ENCODE measurements at places on chromosomes 7 and 10.
A peak's percentile ranks its signal among the peaks of the same experiment; 100 is the strongest.

- DNase-seq = no peak
Measured at GRCh38 chr7:122300211-122300932, 4.2 kb downstream of the FEZF1 start.

GRCh38 chr7:130369110-130369711 is 11.1 kb upstream of the CPA1 start:
- DNase-seq = peak; percentile 96

GRCh38 chr10:60101821-60102220 is 195.5 kb upstream of the CCDC6 start:
- DNase-seq = no peak

- DNase-seq = no peak
Measured at GRCh38 chr10:52617346-52617745, 155.2 kb downstream of the MBL2 start.

- no peak for DNase-seq
Measured at GRCh38 chr7:157751951-157752673, 415.3 kb downstream of the DNAJB6 start.

DNA sequence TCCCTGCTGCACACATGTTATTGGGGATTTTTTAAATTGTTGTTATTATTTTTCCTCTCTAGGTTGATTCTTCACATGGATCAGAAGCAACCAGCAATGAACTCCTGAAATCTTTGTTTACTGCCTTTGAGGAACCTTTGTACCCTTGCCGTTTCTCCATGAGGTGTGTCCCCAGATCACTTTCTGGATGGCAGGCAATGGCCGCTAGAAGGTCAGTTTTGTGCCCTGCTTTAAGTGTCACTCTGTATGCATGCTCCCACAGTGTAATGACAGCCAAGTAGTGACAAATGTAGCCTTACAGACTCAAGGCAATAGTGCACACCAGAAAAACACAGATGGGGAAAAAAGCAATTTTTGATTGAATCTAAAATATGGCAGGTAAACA is 47.7 kb upstream of the NRP1 start:
- no peak for DNase-seq

DNA sequence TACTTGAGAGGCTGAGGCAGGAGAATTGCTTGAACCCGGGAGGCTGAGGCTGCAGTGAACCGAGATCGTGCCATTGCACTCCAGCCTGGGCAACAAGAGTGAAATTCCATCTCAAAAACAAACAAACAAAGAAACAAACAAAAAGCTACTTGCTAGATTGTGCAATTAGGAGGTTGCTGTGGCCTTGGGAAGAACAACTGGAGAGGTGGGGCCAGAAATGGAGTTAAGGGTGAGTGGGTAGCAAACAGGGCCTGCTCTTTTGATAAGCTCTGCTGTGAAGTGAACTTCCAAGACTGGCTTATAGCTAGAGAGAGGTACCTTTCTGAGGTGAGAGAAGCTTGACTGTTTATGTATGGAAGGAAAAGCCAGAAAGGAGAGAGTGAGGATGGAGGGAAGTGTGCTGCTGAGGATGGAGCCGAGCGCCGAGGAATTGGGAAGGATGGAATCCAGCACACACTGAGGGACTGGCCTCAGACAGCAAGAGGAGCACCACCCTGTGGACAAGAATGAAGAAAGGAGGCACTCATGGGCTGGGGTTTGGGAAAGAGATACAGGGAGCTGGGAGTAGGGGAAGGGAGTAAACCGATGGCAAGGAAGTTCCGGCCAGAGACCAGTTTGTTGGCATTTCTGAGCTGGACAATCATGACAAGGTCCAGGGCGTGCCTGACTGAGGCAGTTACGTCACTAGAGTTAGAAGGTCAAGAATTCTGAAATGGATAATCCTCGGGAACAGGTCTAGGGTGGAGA is 7.0 kb upstream of the RPEL1 start:
- DNase-seq = peak; percentile 57

- DNase-seq = peak; percentile 13
Measured at GRCh38 chr7:134184767-134185166, 57.6 kb downstream of the LRGUK start.

DNA sequence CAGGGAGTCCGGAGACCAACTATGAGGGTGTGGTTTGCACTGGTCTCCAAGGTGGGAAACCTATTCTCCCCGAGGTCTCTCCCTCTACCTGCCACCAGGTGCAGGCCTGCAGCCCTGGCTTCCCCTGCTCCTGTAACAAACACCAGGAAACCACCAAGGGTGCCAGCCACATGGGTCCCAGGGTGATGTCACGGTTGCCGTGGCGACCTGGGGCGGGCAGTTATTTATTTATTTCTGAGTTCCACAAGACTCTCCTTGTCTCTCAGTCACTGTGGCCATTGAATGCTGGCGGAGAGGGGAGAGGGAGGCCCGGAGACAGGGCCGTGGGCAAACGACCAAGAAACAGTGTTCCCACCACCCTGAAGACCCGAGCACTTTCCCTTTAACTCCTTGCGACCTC is 27.0 kb downstream of the MMD2 start:
- no peak for DNase-seq

- no peak for DNase-seq
Measured at GRCh38 chr10:20502903-20503585, 394.1 kb downstream of the NEBL start.

DNA sequence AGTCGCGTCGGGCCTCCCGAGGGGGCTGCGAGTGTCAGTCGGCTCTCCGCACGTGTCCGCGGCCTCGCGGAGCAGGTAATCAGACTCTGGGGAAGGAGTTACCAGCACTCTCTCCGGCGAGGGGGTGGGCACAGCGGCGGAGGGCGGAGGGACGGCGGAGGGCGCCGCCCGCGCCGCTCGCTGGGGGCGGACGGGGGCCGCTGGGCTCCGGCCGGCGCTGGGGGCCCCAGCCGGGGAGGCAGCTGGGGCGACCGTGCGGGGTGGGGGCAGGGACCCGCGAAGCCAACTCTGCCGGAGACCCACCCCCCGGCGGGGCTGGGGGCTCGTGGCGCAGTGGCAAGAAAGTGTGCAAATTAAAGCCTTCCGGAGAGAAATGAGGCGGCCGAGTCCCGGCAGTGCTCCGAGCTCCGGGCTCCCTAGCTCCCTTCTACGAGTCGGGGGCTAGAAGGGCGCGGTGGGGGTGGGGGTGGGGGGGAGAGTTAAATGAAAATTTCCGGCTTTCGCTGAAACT is at the start of gene CDK6:
Gene CDK6 (minus strand): TSS at position 85 of the 511 bp plus-strand sequence. CDS start 3,250 bp downstream, outside the sequence.
- peak; percentile 69 for DNase-seq

GRCh38 chr10:15084502-15084922 is 4.1 kb downstream of the ACBD7 start:
- peak; percentile 91 for DNase-seq

GRCh38 chr10:70743879-70744278 is 41.3 kb downstream of the TBATA start:
- DNase-seq = no peak

DNA sequence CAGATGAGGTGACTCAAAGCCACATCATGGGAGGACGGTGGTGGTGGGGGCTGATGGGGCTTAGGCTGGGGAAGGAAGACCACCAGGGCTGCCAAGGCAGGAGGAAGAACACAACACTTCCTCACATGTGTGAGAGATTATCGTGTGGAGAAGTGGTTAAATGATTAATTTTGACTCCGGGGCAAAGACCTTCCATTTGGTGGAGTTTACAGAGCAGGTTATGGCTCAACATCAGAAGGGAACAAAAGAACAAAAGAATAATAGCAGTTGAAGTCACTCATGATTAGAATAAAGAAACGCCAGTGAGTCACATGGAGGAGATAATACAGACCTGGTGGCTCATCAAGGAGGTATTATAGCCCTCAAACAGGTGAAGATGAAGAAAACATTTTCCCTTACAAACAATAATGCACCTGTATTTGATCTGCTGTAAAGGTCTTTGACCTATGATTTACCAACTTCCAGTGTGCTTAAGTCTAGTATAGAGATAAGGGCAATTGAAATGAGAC is 170.1 kb downstream of the PKD1L1 start:
- peak; percentile 75 for DNase-seq

DNA sequence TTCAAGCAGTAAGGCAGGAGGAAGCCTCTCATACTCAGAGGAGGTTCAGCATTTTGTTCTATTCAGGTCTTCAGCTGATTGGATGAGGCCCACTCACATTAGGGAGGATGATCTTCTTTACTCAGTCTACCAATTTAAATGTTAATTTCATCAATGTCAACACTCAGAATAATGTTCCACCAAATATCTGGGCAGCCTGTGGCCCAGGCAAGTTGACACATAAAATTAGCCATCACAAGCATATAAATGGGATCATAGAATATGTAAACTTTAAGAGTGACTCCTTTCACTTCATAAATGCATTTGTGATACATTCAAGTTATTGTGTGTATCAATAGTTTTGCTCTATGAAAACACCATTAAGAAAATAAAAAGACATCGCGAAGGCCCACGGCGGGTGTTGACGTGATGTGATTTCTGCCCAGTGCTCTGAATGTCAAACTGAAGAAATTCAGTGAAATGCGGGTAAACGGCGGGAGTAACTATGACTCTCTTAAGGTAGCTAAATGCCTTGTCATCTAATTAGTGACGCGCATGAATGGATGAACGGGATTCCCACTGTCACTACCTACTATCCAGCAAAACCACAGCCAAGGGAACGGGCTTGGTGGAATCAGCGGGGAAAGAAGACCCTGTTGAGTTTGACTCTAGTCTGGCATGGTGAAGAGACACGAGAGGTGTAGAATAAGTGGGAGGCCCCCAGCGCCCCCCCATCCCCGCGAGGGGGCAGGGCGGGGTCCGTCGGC is 536.1 kb upstream of the AUTS2 start:
- no peak for DNase-seq

- DNase-seq = no peak
Measured at GRCh38 chr10:110724937-110725336, 80.8 kb downstream of the RBM20 start.

- DNase-seq = no peak
Measured at GRCh38 chr10:133141144-133141957, 18.7 kb upstream of the KNDC1 start.

GRCh38 chr7:133812877-133813276 is 314.3 kb upstream of the LRGUK start:
- DNase-seq = no peak

DNA sequence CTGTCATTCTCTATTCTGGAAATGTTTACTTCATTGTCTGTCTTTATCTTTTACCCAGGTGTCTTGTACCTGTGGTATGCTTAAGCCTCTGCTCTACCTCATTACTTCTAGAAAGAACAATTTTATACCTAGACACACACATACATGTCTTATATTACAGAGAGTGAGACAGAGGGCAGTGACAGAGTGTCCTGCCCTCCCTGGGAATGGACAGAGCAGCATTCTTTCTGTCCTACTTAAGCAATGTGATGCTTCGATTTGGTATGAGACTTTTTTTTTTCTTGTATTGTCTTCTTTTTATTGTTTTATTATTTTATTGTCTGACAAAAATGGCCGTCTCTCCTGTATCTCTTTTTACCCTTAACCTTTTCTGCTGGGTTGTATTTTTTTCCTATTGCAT is 286.1 kb downstream of the EXOC4 start:
- no peak for DNase-seq

GRCh38 chr10:73989594-73990150 is 8.2 kb upstream of the VCL start:
- DNase-seq = no peak

DNA sequence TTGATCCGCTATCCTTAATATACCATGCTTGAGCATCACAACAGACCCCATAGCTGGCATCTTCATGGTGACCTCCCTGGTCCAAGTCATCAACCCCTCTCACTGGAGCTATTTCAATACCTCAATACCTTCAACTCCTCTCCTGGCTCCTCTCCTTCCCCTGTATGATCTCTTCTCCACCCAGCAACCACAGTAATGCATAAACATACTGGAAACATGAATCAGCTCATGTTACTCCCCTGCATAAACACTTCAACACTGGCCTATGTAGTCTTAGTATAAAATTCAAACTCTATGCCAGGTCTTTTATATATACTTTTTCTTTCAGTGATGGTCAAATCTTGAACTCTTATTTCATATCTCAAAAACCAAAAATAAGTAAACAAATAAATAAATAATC is 31.8 kb upstream of the TMEM273 start:
- peak; percentile 23 for DNase-seq

- DNase-seq = no peak
Measured at GRCh38 chr10:102962267-102962666, 44.2 kb downstream of the CNNM2 start.
